ENCODE measurements at places on chromosomes 3 and 15. TPM values are rescaled to one million over a fixed set of nuclear protein-coding genes. Genes with fewer than 3 reads are reported as not detected.

- DNase-seq: peak; percentile 21
Observed at GRCh38 chr15:42059661-42060476, 34.5 kb downstream of the PLA2G4D start.

DNA sequence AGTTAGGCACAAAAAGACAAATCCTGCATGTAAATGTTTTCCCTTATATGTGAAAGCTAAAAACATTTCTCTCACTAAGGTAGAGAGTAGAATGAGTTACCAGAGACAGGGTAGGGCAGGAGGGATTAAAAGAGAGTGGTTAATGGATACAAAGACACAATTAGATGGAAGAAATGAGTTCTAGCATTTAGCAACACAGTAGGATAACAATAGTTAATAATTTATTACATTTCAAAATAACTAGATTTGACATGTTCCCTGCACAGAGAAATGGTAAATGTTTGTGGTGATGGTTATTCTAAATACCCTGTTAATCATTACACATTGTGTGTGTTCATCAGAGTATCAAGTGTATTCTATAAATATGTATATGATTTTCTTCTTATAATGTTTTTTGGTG lies 1400.7 kb downstream of the OTOL1 start:
- DNase-seq: no peak

- no peak for DNase-seq
Observed at GRCh38 chr3:59856934-59857460, 807.2 kb upstream of the CFAP20DC start.

- DNase-seq: no peak
Observed at GRCh38 chr3:167983583-167983982, 112.1 kb downstream of the GOLIM4 start.

DNA sequence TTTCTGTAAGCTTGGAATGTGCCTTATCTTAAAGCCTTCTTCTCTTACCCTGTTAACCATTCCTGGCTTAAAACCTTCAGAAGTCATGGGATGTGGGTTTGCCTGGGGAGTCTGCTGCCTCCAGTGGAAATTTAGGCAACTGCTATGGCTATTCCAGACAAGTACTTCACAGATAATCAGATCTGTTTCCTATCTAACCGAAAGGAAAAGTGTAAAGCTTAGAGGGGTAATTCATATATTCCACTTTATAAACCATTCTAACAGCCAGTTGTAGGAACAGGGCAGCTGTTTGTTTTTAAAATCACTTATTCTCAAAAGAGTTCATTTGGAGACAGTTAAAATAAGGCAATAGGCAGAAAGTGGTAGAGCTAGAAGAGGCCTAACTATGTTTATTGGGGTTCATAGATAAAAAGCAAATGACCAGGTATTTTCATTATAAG lies 219.9 kb downstream of the TCF12 start:
- peak; percentile 82 for DNase-seq

GRCh38 chr3:196207159-196207832 lies 3.9 kb downstream of the ZDHHC19 start:
- no peak for DNase-seq

- peak; percentile 98 for DNase-seq
Observed at GRCh38 chr3:45841757-45842491, at the start of gene LZTFL1. Gene LZTFL1 (minus strand): TSS chr3:45842119. CDS start chr3:45841991, 128 bp downstream.

- peak; percentile 21 for DNase-seq
Observed at GRCh38 chr3:124532071-124532470, 198.2 kb upstream of the UMPS start.

GRCh38 chr3:151477591-151478334 lies 16.9 kb upstream of the IGSF10 start:
- DNase-seq: no peak

DNA sequence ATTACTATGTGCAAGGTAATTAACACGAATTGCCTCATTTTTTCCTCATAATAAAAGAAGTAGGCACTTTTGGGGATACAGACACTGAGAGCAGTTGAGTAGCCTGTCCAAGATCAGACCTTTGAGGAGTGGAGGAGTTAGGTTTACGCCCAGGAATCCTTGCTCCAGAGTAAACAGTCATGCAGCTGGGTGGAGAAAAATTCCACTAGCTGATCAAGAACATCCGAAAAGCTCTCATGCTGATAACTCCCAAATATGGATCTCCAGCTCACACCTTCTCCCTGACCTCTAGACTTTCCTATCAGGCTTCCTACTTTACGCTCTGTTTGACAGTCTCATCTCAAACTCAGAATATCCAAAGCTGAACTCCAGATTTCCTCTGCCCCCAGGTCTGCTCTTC lies 53.3 kb downstream of the ST6GAL1 start:
- DNase-seq: peak; percentile 18

GRCh38 chr3:122623031-122623829 lies 45.8 kb downstream of the PARP15 start:
- no peak for DNase-seq

GRCh38 chr3:7789324-7789723 lies 712.3 kb upstream of the LMCD1 start:
- no peak for DNase-seq

- no peak for DNase-seq
Observed at GRCh38 chr3:194185221-194185620, 49.3 kb downstream of the HES1 start.

- peak; percentile 17 for DNase-seq
Observed at GRCh38 chr3:18194431-18194830, 230.7 kb downstream of the SATB1 start.

GRCh38 chr15:41978534-41978933 lies 6.2 kb upstream of the EHD4 start:
- no peak for DNase-seq

- DNase-seq: no peak
Observed at GRCh38 chr15:68081869-68082505, 27.9 kb downstream of the PIAS1 start.

DNA sequence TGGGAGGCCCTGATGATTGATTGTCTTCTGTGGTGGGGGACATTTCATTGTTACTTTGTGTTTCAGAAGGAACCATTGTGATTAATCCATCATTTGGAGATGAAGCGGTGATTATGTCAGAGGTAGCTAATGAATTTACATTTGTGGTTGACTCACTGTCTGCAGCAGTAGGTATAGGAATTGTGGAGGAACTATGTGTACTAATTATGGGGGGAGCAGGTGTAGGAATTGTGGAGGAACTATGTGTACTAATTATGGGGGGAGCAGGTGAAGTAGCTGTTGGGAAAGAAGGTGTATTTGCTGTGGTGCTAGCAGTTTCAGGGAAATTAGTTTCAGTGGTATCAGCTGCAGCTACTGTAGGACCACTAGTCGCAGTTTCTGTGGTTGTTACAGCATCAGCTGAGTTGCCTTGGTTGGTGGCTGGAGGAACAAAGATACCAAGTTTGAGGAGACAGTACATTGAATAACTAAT lies 6.9 kb downstream of the MUC13 start:
- no peak for DNase-seq

DNA sequence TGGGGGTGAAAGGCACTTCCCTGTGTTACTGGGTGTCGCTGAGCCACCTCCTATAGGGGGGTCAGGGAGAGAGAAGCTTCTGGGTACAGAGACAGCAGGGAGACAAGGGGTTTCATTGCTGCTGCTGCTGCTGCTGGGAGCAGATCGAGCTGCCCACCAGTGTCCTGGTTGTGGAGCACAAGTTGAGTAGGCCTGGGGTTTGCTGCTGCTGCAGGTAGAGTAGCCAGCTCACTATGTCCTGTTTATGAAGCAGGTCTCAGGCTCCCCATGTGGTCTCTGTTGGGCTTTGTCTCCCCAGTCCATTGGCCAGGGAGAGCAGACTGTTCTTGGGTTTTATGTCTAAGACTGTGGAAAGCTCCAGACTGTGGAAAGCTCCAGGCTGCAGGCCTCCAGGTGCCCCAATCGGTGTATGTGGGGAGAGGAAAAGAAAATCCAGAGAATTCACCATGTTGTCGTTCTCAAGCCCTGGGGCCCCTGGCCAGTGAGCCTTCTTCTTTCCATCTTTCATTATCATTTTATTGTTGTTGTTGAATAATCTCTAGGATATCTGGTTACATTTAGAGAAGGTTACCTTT lies 157.8 kb downstream of the ADAMTS17 start:
- DNase-seq: no peak

DNA sequence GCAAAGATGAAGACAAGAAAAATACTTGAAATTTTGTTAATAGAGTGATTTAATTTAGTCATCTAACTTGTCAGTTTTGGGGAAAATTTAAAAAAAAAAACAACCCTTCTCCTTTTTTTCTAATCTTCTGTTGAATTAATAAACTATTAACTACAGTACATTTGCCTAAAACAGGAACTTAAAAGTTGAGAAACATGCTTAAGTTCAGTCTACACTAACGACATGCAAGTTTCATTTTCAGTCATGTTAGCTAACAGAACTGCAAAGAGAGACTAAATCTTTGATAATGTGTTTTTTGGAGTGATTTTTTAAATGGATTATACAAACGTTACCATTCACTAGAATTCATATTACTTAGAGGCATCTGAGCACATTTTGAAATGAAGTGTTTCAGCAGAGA lies 71.9 kb upstream of the MBNL1 start:
- no peak for DNase-seq

- no peak for DNase-seq
Observed at GRCh38 chr15:25333049-25333448, 105.8 kb downstream of the UBE3A start.

DNA sequence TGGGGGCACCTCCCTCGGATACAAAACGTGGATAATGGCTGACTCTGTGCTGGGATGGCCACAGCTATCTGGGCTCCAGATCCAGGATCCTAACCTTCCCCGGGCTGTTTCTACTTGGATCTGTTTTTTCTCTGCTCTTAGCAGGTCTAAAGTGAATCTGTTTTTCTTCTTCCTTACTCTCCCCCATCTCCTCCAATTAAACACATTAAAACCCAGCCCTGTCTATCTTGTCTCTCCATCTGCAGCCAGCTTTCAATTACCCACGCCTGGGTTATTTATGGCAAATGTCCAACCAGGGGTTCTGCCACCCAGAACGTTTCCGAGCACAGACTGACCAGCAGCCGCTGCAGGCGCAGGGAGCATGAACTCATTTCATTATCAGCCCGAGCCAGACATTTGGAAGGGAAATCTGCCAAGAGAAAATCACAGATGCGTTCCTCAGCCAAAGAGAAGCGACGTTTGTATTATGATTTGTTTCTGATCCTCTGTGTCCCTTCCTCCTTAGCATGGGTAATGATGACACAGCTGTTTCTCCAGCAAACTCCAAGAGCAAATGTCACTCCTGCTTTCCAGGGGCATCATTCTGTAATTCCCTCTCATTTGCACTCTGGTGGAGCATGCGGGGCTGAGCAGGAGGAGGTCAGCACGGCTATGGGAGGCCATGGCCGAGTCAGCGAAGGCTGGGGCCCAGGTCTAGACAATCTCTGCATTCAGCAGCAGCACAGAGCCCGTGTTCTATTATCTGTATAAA lies 42.0 kb downstream of the UMPS start:
- peak; percentile 70 for DNase-seq

DNA sequence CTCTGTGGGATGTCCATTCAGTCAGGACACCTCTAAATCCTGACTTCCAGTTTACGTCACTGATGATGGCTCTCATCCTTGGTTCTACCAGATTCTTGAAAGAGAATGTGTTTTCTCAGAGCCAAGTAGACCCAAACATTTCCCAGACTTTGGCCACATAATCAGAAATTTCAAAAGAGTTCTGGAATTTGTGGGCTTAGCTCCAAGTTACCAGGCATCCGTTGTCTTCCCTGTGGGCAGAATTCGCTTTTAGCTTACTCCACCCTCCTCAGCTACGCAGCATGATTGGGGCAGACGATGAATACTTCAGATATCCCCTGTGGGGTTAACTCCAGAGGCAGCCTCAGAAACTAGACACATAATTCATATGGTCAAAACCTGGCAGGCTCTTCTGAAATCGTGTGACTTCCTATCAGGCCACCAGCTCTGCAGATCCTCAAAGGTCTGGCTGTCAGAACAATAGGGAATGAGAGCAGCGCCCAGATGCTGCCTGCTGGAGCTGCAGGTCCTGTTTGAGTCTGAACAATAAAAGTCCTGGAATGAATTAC lies 30.6 kb downstream of the CRTC3 start:
- DNase-seq: peak; percentile 96

DNA sequence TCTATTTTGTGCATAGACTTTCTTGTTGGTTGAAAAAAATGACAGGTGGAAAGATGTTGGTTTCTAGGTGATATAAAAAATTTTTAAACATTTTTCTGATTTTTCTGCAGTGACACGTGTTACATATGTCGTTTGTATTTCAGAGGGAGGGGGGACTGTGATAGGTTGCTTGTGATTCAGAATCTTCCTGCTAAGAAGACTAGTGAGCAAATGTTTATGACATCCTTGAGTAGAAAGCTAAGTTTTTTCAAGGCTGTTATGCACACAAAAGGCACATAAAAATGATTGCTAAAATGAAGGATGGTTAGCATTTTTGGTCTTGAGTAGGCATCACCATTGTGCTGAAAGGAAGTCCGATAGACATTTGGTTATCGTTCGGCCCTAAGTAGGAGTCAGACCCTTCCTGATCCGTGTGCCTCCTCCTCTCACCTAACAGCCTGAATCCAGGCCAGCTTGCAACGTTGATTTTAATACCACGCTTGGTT lies 1.5 kb downstream of the ZNF639 start:
- peak; percentile 65 for DNase-seq

- no peak for DNase-seq
Observed at GRCh38 chr15:34993877-34994276, 5.8 kb upstream of the ZNF770 start.

DNA sequence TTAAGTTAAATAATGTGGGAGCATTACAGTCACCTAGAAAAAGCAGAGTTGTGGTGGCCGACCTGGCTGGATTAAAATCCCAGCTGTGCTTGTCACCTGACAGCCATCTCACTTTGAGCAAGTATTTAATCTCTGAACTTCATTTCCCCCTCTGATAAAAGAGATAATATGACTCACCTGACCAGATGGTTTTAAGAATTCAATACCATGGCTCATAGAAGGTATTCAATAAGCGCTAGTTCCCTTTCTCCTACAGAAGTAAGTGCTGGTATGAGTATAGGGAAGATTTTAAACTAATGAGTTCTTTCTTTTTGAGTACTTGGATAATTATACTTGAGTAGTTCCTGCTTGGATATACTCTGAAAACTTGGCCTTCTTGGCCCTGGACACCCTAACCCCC lies 325.5 kb downstream of the IL5RA start:
- DNase-seq: no peak

GRCh38 chr3:30761374-30761773 lies 133.1 kb downstream of the GADL1 start:
- no peak for DNase-seq

- DNase-seq: no peak
Observed at GRCh38 chr3:40771112-40771511, 246.4 kb downstream of the ZNF621 start.

The KBTBD12 gene
- not detected for total RNA-seq

The GYG1 gene
- 90.3 TPM for total RNA-seq

The ACVR2B gene
- 1.3 TPM for total RNA-seq

The WDR72 gene
- total RNA-seq: not detected

The BSN gene
- under 0.01 TPM for total RNA-seq

The KNSTRN gene
- total RNA-seq: 73.5 TPM

The TRH gene
- not detected for total RNA-seq

The CCDC54 gene
- not detected for total RNA-seq

The PRSS50 gene
- total RNA-seq: not detected

The LRRC3B gene
- total RNA-seq: not detected

The GRIP2 gene
- total RNA-seq: under 0.01 TPM

The SOX14 gene
- not detected for total RNA-seq

Measured in IMR-90 (cell line).